ENCODE measurements at places on chromosomes 6 and 20. TPM values are rescaled to one million over a fixed set of nuclear protein-coding genes. Genes with fewer than 3 reads are reported as not detected.

DNA sequence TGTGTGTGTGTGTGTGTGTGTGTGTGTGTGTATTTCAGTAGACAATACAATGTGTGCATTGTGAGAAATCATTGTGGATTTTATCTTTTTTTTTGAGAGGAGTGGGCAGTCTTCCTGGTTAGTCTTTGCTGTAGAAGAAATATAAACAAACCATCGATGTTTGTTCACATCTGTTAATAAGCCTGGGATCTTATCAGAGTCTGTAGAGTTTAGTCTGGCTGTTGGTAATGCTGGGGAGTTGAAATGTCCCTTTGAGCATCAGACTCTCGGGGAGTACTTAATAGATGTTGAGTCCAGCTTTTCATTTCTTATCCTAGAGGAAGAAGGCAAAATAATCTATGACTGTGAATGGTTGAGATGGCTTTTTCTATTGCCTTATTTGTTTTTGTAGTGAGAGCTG lies 96.6 kb upstream of the SUPT3H start:
- no peak for DNase-seq
- H3K27ac ChIP-seq = no peak overlapping the region

GRCh38 chr20:2042400-2042799 lies 48.5 kb upstream of the PDYN start:
- H3K4me3 ChIP-seq = no peak overlapping the region
- H3K27me3 ChIP-seq = peaks cover 20% of the 10 kb centered on the region
- H3K36me3 ChIP-seq = no peaks in the 10 kb centered on the region
- no peaks in the 10 kb centered on the region for H3K4me1 ChIP-seq

DNA sequence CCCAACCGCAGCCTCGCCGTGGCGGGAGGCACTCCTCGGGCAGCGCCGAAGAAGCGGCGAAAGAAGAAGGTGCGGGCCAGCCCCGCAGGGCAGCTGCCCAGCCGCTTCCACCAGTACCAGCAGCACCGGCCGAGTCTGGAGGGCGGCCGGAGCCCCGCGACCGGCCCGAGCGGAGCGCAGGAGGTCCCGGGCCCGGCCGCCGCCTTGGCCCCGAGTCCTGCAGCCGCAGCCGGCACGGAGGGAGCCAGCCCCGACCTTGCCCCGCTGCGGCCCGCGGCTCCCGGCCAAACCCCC lies 525 bp downstream of the PNRC1 start:
- peaks cover 19% of the 10 kb centered on the region for H3K4me1 ChIP-seq
- peaks cover 43% of the 10 kb centered on the region for H3K36me3 ChIP-seq
- DNase-seq = no peak
- H3K27me3 ChIP-seq = no peaks in the 10 kb centered on the region

GRCh38 chr6:34663371-34663770 lies 33.2 kb downstream of the ILRUN start:
- peaks cover 5% of the 10 kb centered on the region for H3K36me3 ChIP-seq
- DNase-seq = no peak
- H3K4me1 ChIP-seq = peaks cover 39% of the 10 kb centered on the region
- H3K27me3 ChIP-seq = no peaks in the 10 kb centered on the region

DNA sequence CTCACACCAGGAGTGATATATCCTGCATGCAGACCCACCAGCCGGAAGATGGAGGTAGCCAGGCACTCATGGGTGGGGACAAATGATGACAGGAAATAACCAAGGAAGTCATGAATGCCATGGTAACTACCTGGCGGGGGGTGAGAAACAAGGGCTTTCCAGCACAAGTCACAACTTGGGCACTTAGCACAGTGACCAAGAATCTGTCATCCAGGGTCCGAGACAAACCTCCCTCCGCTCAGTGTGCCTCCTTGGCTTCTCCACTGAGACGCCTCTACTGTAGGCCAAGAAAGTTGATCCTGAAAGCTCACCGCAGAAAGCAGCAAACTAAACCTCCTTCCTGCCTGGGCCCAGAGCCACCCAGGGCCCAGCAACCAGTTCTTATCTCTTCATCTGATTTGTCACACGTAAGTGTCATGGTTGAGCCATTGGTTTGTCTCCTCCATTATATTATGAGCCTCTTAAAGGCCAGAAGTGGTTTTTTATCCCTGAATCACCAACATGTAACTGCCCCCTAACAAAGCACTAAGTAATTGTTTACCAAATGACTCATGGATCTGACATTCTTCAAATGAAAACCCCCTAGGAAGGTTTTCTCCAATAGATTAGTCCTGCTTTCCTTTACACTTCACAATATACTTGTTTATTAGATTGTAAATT lies 84.3 kb upstream of the TAB2 start:
- H3K27ac ChIP-seq = peak overlapping the region; percentile 89
- peaks cover 58% of the 10 kb centered on the region for H3K4me1 ChIP-seq
- peak; percentile 74 for DNase-seq
- H3K27me3 ChIP-seq = no peaks in the 10 kb centered on the region

- H3K36me3 ChIP-seq = no peaks in the 10 kb centered on the region
- no peak overlapping the region for H3K27ac ChIP-seq
- DNase-seq = peak; percentile 27
Measured at GRCh38 chr6:14711056-14711703, 534.7 kb upstream of the JARID2 start.

- H3K4me1 ChIP-seq = no peaks in the 10 kb centered on the region
- no peaks in the 10 kb centered on the region for H3K36me3 ChIP-seq
- H3K27ac ChIP-seq = no peak overlapping the region
- no peaks in the 10 kb centered on the region for H3K27me3 ChIP-seq
- no peak overlapping the region for H3K4me3 ChIP-seq
- DNase-seq = no peak
Measured at GRCh38 chr6:56730663-56731529, 88.2 kb upstream of the DST start.

- peaks cover 2% of the 10 kb centered on the region for H3K4me1 ChIP-seq
- no peak overlapping the region for H3K4me3 ChIP-seq
- DNase-seq = no peak
- H3K36me3 ChIP-seq = no peaks in the 10 kb centered on the region
- peaks cover 50% of the 10 kb centered on the region for H3K27me3 ChIP-seq
Measured at GRCh38 chr6:148573922-148574321, 172.9 kb upstream of the UST start.

DNA sequence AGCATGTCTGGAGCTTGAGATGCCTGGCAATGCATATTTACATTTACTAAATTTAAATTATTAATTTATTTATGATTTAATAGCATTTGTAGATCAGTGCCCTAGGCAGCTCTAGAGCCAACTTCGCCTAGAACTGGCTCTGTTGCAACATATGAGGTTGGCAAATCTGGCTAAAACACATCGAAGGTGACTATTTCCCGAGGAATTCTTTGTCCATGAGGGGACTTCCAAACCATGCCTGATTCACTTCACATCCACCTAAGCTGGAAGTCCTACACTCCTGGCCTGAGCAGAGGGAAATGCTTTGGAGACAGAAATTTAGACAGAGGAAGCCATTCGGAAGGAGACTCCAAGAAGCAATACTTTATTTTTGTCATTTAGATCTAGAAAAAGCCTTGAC lies 211.0 kb upstream of the ARG1 start:
- H3K4me1 ChIP-seq = peaks cover 19% of the 10 kb centered on the region
- H3K27me3 ChIP-seq = no peaks in the 10 kb centered on the region
- peaks cover 1% of the 10 kb centered on the region for H3K36me3 ChIP-seq

DNA sequence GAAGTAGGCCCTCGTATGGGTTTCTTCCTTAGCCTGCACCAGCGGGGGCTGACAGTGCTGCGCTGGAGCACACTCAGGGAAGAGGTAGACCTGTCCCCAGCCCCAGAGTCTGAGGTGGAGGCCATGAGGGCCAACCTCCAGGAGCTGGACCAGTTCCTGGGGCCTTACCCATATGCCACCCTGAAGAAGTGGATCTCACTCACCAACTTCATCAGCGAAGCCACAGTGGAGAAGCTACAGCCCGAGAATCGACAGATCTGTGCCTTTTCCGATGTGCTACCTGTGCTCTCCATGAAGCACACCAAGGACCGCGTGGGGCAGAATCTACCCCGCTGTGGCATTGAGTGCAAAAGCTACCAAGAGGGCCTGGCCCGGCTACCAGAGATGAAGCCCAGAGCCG lies 3.8 kb downstream of the AAR2 start:
- H3K4me1 ChIP-seq = peaks cover 61% of the 10 kb centered on the region
- no peak overlapping the region for H3K4me3 ChIP-seq
- H3K27me3 ChIP-seq = no peaks in the 10 kb centered on the region
- H3K36me3 ChIP-seq = peaks cover 61% of the 10 kb centered on the region
- H3K27ac ChIP-seq = no peak overlapping the region
- DNase-seq = no peak

GRCh38 chr6:43710576-43710975 lies 23.0 kb upstream of the MRPS18A start:
- DNase-seq = no peak
- H3K36me3 ChIP-seq = no peaks in the 10 kb centered on the region
- H3K27me3 ChIP-seq = peaks cover 30% of the 10 kb centered on the region
- no peak overlapping the region for H3K4me3 ChIP-seq
- H3K4me1 ChIP-seq = no peaks in the 10 kb centered on the region
- H3K27ac ChIP-seq = no peak overlapping the region

GRCh38 chr6:94417363-94417762 lies 998.0 kb upstream of the EPHA7 start:
- DNase-seq = no peak
- no peak overlapping the region for H3K4me3 ChIP-seq
- no peak overlapping the region for H3K27ac ChIP-seq
- H3K36me3 ChIP-seq = no peaks in the 10 kb centered on the region

GRCh38 chr20:13060327-13060726 lies 51.6 kb downstream of the SPTLC3 start:
- no peak overlapping the region for H3K4me3 ChIP-seq
- peaks cover 2% of the 10 kb centered on the region for H3K4me1 ChIP-seq
- no peak overlapping the region for H3K27ac ChIP-seq
- H3K36me3 ChIP-seq = no peaks in the 10 kb centered on the region

- DNase-seq = no peak
- no peaks in the 10 kb centered on the region for H3K27me3 ChIP-seq
- H3K4me1 ChIP-seq = peaks cover 3% of the 10 kb centered on the region
- no peak overlapping the region for H3K4me3 ChIP-seq
Measured at GRCh38 chr6:131410785-131411184, 162.2 kb upstream of the ARG1 start.

GRCh38 chr6:147170269-147170668 lies 33.9 kb upstream of the STXBP5 start:
- DNase-seq = no peak
- no peaks in the 10 kb centered on the region for H3K27me3 ChIP-seq
- no peak overlapping the region for H3K27ac ChIP-seq
- H3K36me3 ChIP-seq = no peaks in the 10 kb centered on the region
- H3K4me1 ChIP-seq = no peaks in the 10 kb centered on the region

DNA sequence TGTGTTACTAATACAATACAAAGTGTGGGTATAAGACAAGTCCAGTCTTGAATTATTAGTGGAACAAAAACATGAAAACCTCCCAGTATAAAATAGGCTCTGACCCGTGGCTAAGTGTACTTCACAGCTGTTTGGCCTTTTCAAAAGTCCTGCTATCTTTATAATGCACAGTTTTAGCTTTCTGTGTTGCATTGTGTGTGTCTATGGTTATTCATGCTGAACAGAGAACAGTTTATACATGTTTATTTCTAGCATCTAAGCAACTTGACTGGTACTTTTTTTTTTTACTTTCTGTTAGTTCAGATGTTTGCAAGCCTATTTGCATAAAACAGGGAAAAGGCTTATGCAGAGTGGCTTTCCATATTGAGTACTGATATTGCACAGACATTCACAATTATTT lies 119.2 kb upstream of the CCN2 start:
- no peak overlapping the region for H3K4me3 ChIP-seq
- no peak for DNase-seq
- H3K27me3 ChIP-seq = no peaks in the 10 kb centered on the region
- H3K4me1 ChIP-seq = no peaks in the 10 kb centered on the region
- no peaks in the 10 kb centered on the region for H3K36me3 ChIP-seq
- H3K27ac ChIP-seq = no peak overlapping the region

DNA sequence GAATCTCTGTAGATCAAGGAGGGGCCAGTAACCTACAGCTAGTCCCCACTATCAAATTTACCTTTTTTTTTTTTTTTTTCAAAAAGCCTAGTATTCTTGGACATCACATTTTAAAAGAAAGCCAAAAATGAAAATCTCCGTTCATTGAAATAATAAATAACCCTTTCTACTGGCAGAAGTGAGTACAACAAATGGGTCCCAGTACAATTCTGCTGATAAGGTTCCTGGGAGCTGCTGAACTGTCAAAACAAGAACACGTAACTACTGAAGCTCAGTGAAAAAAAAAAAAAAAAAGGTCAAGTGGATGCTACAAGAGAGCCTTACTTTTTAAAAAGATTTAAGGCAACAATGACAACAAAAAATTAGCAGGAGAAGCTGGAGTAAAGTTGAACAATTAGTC lies 464.9 kb downstream of the EPM2A start:
- no peaks in the 10 kb centered on the region for H3K4me1 ChIP-seq
- no peak overlapping the region for H3K27ac ChIP-seq
- no peak overlapping the region for H3K4me3 ChIP-seq
- H3K27me3 ChIP-seq = no peaks in the 10 kb centered on the region
- no peaks in the 10 kb centered on the region for H3K36me3 ChIP-seq

DNA sequence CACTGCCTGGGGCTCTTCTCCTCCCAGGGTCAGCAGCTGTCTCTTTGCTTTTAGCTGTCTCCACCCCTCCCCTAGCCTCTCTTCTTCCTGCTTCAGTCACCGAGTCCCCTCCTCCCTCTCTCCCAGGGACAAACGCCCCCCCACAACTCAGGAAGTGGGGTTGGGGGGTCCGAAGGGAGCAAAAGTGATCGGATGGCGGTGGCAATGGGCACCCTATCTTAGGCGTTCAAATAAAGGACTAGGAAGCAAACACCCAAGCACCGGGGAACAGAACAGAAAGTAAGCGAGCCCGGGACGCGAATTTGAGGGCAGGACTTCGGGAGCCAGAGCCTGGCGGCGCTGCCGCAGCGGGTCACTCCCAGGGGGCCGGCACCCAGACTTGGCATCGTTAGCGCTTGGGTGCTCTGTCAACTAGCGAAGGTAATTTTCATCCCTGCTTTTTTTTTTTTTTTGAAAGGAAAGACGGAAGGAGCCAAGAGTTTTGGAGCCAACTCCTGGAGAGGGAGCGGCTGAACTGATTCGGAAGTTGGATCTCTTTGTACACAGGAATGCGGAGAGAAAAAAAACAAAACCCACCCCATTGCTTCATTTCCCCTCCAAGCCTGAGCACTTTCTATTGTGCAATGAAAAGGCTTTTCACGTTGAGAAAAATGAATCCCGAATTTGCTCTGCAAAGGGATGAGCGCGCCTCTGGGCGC lies 815 bp upstream of the ITPR3 start:
- H3K27me3 ChIP-seq = no peaks in the 10 kb centered on the region

- H3K4me1 ChIP-seq = peaks cover 29% of the 10 kb centered on the region
- DNase-seq = no peak
- no peak overlapping the region for H3K27ac ChIP-seq
- H3K4me3 ChIP-seq = no peak overlapping the region
Measured at GRCh38 chr6:110392727-110393126, 22.6 kb downstream of the DDO start.

The AVP gene
- not detected for polyA plus RNA-seq

The CYP39A1 gene
- polyA plus RNA-seq = not detected

The KIF25 gene
- not detected for polyA plus RNA-seq

The EPPIN gene
- polyA plus RNA-seq = not detected

The GPX5 gene
- not detected for polyA plus RNA-seq

The EDN3 gene
- not detected for polyA plus RNA-seq

The OR12D3 gene
- not detected for polyA plus RNA-seq

The SLC17A2 gene
- not detected for polyA plus RNA-seq

The MACROD2 gene
- polyA plus RNA-seq = 0.18 TPM

Measured in naive thymus-derived CD8-positive, alpha-beta T cell (primary cell).